ENCODE measurements at places on chromosomes 11 and 22.

- no peak for DNase-seq
Measured at GRCh38 chr11:79493555-79494171, 52.8 kb upstream of the TENM4 start.

GRCh38 chr11:30508594-30508993, 77.6 kb downstream of the MPPED2 start:
- DNase-seq: no peak

DNA sequence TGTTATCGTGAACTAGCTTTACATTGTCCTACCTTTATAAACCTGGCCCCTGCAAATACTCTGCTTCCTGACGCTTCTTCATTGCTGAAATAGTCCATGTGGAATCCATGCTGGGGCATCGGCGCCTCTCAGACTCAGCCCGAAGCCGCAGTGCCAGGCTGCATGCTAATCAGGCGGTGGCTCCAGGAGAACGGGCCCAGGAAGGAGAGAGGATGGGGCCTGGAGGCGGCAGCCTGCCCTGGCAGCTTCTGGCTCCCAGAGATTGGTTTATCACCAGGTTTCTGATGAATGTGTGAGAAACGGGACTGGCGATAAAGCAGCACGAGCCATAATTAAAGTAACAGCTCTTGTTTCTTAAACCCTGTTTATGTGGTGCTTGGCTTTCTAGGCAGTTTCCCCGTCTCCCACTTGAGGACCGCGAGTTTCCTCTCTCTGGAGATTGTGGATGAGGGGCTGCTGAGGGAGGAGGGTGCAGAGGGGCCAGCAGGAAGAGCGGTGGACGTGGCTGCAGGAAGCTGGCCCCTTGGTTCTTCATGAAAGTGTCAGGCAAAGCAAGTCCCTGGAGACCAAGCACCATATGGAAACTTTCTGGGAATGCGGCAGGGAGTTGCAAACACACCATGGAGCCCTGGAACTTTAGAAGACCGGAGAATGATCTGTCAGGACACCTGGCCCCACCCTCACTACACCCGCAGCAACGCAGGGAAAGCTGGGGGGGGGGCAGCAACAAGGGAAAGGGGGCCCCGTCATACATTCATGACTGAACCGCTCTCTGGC, 93.4 kb downstream of the NTM start:
- no peak for DNase-seq

DNA sequence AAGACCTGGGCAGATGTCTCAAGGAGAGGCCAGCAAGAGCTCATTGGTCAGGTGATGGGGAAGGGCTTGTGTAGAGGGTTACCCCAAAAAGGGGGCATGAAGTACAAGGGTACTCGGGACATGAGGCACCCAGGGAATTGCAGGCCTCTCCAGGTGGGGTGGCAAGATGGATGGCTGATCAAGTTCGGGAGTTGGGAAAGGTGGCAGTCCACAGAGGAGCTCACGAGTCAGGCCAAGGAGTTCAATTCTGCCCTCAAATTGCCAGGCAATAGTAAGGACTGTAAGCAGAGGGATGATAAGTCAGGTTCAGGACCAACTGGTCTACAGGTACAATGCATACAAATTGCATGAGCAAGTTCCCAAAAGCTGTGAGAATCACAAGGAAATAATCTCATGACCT, 42.3 kb upstream of the SLC25A1 start:
- no peak for DNase-seq

- no peak for DNase-seq
Measured at GRCh38 chr11:48150213-48150612, 66.4 kb upstream of the OR4B1 start.

- no peak for DNase-seq
Measured at GRCh38 chr11:34825315-34825669, 90.9 kb downstream of the APIP start.

DNA sequence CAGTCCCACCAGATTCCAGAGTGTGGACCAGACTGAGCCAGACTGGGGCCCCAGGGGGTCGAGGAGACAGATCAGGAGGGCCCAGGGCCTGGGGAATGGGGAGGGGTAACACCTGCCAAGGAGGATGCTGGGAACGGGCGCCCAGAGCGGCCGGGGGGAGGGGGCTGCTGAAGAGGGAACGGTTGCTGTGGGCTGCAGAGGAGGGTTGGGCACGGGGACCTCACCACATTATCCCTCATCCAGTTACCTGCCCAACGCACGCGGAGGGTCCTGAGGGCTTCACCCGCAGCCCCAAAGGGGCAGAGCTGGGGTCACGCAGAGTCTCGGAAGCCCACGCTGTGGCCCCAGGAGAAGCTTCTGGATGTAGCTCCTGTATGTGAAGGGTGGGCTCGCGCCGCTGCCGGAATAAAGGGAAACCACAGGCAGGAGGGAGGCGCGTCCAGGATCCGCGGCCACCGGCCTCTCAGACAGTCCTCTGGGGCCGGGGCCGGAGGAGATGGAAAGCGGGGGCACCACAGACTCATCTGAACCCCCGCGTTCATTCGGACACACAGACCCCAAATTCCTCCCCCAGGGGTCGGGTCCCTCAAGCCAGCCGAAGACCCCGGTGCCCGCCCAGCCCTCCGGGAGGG, 866 bp upstream of the SELENOO start:
- DNase-seq: no peak

DNA sequence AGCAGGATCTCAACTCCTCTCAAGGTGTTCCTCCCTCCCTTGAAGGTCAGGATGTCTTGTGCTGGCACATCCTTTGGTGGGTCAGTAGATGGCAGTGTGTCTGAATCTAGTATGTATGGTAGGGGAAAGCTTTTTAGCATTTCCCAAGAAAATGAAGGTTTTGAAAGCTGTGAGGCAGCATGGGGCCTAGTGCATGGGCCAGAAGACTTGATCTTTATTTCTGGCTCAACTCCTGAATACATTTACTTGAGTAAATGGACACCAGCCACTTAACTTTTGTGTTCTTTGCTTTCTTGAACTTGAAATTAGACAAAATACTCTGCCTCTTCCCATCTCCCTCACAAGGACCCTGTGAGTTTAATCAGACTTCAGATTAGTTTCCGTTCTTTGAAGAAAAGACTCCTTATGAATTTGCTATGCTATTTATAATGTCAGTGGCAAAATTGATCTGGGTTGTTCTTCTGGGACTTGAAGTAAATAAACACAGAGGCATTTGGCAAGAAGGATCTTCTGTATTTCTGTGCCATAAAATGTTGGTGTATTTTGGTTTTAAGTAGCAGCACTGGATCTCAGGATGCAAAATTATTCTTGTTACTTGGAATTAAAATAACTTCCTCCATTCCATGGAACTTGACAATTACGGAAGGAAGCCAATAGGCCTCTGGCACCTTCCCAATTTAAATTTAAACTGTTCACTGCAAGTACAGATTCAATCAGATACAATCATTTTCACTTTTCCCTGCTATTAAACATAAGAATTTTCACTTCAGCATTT, 288.8 kb downstream of the CASP12 start:
- no peak for DNase-seq

- DNase-seq: no peak
Measured at GRCh38 chr22:39622881-39623367, 52.4 kb downstream of the CACNA1I start.

DNA sequence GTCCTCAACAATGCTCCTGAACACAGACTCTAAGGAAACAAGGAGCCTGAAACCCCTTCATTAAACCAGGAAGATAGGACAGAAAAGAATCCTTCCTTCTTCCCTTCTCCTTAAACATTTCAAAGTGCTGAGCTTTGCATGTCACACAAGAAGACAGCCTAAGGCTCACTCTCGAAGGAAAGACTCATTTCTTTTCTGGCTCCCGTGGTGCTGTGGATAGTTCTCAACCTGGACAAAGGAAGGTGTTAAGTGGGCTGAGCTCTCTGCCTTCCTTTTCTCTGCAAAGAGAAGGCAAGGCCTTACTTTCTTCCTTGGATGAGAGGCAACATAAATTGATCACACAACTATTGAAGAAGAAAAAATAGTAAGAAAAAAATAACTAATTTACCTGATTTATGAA, 452.4 kb upstream of the DDI1 start:
- DNase-seq: no peak

- no peak for DNase-seq
Measured at GRCh38 chr11:96067160-96067559, 143.3 kb upstream of the MTMR2 start.

DNA sequence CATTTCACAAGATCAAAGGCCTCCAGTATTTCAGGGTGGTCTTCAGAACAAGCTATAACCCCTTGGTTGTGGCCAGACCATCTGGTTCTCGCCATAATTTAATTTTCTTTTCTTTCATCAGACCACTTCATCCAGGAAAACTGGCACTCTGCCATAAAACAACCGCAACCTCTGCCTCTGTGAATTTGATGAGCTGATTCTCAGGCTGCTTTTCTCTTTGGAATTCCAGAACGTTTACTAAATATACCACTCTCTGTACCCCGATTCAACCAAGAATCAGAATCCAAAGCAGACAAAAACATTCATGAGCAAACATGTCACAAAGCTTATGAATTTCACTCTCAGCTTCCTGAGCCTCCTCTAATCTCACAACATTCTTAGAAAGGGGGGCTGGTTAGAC, 331.8 kb upstream of the SYN3 start:
- no peak for DNase-seq

DNA sequence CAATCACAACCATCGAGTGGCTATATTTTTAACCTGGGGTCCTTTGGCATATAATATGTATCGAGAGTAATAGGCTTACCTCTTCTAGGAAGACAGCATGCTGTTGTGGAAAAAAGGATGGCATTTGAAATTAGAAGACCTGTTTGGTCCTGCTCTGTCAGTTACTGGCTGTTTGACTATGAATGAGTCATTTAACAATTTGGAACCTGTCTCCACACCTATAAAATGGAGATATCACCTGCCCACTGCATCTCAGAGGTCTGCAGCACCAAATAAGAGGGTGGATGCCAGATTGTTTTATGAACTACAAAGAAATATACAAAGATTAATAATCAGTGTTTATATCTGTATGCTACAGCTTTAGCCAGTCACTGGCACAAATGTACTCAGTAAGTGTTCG, 60.8 kb downstream of the SLC25A17 start:
- DNase-seq: no peak

- no peak for DNase-seq
Measured at GRCh38 chr11:126748793-126749192, 251.8 kb downstream of the KIRREL3 start.

DNA sequence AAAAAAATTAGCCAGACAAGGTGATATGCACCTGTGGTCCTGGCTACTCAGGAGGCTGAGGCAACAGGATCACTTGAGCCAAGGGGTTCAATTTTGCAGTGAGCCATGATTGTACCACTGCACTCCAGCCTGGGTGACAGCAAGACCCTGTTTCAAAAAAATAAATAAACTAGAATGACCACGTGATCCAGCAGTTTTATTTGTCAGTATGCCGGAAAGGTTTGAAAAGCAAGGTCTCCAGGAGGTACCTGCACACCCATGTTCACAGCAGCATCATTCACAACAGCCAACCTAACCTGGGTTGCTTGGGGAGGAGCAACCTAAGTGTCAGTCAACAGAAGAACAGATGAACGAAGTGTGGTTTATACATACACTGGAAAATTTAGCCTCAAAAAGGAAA, 78.7 kb upstream of the SEPTIN5 start:
- DNase-seq: no peak

GRCh38 chr11:66327171-66328030, 8.8 kb downstream of the RIN1 start:
- peak; percentile 17 for DNase-seq

DNA sequence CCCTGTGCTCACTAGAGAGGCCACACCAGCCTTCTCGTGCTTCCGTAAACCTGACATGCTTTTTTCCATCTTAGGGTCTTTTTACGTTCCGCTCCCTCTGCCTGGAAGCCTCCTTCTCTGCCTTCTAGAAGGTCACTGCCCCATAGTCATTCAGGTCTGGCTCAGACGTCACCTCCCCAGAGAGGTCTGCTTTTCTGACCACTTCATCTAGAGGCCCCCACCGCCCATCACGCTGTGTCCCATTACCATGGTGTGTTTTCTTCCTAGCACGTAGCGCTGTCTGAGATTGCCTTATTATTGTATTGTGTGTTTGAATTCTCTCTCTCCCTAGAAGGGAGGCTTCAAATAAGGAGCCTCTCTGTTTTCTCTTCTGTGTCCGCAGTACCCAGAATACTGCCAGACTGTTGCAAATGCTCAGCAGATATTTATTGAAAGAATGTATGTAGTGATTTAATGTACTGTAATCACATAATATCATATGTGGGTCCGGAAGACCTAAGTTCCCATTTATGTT, 10.0 kb downstream of the TAB1 start:
- DNase-seq: no peak

DNA sequence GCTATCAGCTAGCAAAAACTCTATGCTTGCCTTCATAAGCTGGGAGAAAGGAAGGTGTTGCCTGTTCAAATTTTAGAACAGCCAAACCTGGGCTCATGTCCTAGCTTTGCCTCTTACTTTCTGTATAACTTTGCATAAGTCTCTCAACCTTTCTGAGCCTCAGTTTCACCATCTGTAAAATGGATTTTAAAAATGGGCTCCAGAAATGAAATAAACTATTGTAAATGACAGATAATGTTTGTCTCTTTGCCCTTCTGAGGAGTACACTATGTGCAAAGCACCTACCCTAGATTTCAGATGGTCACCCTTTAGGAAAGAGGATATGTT, 68.7 kb downstream of the FAM168A start:
- DNase-seq: no peak

- no peak for DNase-seq
Measured at GRCh38 chr22:41204066-41204465, 1.0 kb upstream of the L3MBTL2 start.

- DNase-seq: no peak
Measured at GRCh38 chr11:93827363-93827762, 23.1 kb downstream of the VSTM5 start.

GRCh38 chr11:64934682-64935358, 873 bp downstream of the GPHA2 start:
- no peak for DNase-seq

GRCh38 chr11:68012044-68012842, 2.1 kb downstream of the ALDH3B1 start:
- DNase-seq: no peak
